ENCODE measurements at places on chromosomes 7 and 10.

- no peak for DNase-seq
Observed at GRCh38 chr10:71087622-71088021, 124.7 kb upstream of the UNC5B start.

DNA sequence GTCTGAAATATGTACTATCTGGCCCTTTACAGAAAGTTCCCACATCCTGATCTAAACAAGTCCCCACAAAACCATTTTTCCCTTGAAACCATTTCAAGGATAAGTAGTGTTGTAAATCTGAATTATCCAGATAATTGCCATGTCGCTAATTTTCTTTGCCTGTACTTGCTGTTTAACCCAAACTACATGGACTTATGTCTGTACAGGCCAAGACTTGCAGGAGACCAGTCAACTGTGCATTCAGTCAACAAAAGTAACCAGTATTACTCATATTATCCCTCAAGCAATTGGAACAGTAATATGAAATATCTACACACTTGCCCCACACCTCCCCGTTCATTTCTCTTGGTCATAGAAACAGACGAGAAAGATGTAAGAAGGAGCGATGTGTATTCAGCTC, 347.8 kb upstream of the NFE2L3 start:
- no peak for DNase-seq

GRCh38 chr10:97490592-97490991, 7.6 kb downstream of the MMS19 start:
- DNase-seq, result no peak

GRCh38 chr7:104629408-104629807, 301.0 kb downstream of the LHFPL3 start:
- DNase-seq, result no peak

GRCh38 chr7:69149804-69150782, 448.2 kb upstream of the AUTS2 start:
- DNase-seq, result no peak

- no peak for DNase-seq
Observed at GRCh38 chr7:80721883-80722615, 83.6 kb downstream of the CD36 start.

GRCh38 chr7:17608114-17608833, 309.8 kb downstream of the AHR start:
- no peak for DNase-seq

DNA sequence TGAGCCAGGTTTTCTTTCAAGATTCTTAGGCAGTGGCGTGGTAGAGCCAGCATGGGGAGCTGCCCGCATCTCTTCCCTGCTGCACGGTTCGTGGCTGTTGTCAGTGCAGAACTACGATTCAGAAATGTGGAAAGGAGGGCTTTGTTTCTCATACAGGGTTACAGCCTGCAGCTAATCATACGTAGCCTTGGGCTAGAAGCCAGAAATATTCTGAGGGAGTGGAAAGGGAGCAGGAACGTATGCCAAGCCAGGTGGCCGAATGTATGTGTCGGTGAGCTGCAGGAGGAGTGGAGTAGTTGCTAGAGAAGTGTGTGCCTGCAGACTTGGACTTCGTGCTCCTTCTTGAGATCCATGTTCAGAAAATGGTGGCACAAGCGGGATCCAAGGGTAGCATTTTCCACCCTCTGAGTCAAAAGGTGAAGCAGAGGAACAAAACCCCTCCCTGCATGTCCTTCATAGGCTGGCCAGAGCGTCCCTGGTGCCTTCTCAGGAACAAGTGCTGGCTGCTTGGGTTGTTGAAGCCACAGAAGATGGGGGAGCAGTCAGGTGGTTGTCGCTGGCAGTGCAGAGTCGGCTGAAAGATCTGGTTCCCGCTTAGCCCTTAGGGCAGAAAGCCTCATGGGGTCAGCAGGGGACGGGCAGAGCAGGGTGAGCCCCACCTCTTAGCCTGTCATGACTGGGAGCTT, 40.9 kb downstream of the LANCL2 start:
- DNase-seq, result no peak

All from GF-D8 (cell line).